SJSA1 (cell line): ENCODE measurements at places on chromosomes 1 and 21. TPM values are rescaled to one million over a fixed set of nuclear protein-coding genes. Genes with fewer than 3 reads are reported as not detected.

- DNase-seq, result no peak
These were observed 17.9 kb downstream of the GBP5 start for GRCh38 chr1:89254658-89255287.

- no peak for DNase-seq
These were observed 12.8 kb downstream of the ETNK2 start for GRCh38 chr1:204139088-204139487.

DNA sequence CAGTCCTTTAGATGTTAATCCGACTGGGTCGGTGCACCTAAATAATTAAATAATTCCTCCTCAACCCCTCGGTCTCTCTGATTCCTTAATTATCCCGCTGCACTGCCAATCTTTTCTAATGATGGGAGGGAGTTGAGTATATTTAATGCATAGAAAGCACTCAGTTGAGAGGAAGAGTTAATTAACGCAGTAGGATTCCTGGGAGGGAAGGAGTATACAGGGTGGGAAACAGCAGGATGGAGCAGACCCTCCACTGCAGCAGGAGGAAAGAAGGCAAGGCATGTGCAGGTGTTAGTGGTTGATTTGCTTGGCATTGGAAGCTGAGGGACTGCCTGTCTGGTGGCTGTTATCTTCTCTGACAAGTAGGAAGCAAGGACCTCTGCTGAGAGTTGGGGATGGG is 9.9 kb upstream of the REN start:
- no peak for DNase-seq

DNA sequence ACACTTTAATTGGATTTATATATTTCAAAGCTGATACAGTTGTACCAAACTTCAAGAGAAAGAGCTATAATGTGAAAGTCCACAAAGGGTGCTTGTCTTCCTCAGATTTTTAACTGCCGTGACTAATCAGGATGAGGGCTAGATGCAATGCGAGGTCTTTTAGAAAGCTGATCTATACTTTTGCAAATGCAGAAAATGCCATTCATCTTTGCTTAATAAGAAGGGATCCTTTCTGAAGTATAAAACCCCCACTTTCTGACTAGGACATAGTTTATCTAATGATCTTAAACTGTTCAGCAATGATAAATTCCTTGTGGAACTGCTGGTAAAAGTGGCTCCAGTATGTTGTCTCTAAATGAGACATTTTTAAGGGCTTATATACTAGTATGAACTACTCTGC is 102.7 kb upstream of the NGF start:
- no peak for DNase-seq

GRCh38 chr1:202179828-202180750 is 13.5 kb upstream of the LGR6 start:
- DNase-seq, result no peak

DNA sequence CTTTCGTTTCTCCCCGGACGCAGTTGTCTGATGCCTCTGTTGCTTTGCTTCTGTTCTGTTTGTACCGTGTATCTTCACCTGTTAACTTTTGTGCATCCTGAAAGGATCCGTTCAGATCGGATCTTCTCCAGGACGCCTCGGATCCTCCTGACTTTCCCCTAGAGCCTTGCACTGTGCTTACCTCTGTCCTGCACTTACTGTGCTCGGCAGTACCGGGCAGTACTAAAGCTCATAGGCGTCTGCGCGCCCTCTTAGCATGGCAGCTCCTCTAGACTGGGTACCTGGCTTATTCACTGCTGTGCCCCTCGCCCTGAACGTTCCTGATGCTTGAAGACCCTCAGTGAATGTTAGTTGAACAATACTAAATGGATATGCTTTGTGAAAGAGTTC is 934 bp downstream of the SCP2 start:
- DNase-seq, result no peak

GRCh38 chr21:44598061-44598460 is 2.3 kb upstream of the KRTAP10-7 start:
- no peak for DNase-seq

DNA sequence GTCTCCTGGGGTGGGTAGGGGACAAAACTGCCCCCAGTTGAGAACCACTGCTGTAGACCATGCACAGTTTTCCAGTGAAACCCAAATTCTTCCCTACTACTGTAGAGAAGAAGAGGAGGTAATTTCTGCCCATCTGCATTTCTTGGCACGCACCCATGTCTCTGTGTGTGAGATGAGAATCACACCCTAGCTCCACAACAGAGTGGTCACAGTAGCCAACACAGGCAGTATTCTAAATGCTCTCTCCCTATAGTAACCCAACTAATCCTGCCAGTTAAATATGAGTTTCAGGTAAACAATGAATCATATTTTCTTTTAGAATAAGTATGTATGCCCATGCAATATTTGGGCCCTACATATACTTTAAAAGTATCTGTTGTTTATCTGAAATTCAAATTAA is 1.2 kb upstream of the CAPN2 start:
- no peak for DNase-seq

DNA sequence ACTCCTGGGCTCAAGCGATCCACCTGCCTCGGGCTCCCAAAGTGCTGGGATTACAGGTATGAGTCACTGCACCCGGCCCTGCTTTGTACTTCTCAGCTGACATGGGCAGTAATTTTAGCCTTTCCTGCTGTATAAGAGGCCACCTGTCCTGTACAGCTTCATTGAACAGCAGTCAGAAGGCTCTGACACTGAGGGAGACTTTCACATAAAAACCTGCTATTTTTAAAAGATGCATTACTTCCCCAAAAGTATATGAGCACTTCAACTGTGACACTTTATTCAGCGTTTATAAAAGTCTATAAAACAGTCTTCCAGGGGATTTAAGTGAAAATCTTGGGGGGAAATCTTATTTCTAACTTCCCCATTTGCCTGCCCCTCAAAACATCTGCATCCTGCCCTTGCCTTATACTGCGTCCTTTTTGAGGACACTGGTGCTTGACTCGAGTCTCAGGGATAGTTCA is 17.6 kb downstream of the RNU5D-1 start:
- DNase-seq, result no peak

- no peak for DNase-seq
These were observed 17.0 kb upstream of the BLACAT1 start for GRCh38 chr1:205472737-205473441.

DNA sequence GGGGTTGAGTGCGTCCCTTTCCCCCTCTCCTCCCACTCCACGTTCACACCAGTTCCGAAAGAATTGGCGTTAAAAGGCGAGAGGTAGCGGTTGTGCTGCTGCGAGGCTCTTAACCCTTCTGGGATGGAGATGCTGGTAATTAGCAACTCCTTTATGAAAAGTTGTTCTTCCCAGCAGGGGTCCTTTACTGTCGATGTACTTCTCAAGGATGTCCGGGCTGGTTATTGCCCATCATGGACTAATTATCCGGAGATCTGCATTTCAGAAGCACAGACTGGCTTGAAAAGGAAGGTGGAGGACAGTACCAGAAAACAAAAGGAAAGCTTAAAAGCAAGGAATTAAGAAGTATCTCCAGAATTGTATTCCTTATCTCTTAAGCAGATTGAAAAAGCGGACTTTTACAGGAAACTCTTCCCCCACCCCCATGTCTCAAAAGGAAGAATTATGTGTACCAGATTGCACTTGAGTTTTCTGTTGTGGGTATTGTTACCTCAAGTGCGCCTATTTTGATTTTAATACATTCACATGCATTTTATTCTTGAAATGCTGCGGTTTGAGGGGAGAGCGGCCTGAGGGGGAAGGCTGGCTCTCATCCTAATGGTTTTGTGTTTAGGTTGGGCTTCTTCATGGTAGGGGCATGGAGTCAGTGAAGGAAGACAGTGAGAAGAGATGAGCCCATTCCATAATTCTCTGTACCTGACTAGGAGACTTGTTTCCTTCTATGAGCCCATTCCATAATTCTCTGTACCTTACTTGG is 1.5 kb downstream of the AK4 start:
- no peak for DNase-seq

GRCh38 chr21:32252136-32252535 is 26.7 kb downstream of the MIS18A start:
- no peak for DNase-seq

- no peak for DNase-seq
These were observed 3.5 kb downstream of the A3GALT2 start for GRCh38 chr1:33317354-33317753.

GRCh38 chr1:231376101-231376500 is 38.0 kb downstream of the SPRTN start:
- DNase-seq, result no peak

GRCh38 chr1:46363121-46363520 is 22.5 kb downstream of the NSUN4 start:
- DNase-seq, result no peak

DNA sequence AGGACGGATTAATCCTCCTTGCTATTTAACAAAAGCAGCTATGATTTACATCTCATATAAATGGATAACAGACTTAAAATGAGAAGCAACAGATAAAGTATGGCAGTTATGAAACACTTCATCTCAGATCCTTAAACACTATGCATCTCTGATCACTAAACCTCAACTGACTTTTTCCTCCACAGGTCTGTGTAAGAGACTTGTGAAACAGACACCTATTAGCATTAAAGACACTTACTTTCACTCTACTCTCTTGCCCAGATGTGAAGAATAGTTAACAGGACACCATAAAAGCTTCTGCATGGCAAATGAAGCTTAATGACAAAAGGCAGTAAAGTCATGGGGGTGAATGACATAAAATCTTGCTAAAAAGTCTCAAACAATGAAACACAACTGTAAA is 6.2 kb downstream of the LIN9 start:
- no peak for DNase-seq

GRCh38 chr1:157882580-157882979 is 41.0 kb upstream of the CD5L start:
- no peak for DNase-seq

- no peak for DNase-seq
These were observed 21.2 kb upstream of the KAZN start for GRCh38 chr1:14577261-14577660.

GRCh38 chr1:2341706-2342383 is 49.5 kb downstream of the MORN1 start:
- DNase-seq, result no peak

DNA sequence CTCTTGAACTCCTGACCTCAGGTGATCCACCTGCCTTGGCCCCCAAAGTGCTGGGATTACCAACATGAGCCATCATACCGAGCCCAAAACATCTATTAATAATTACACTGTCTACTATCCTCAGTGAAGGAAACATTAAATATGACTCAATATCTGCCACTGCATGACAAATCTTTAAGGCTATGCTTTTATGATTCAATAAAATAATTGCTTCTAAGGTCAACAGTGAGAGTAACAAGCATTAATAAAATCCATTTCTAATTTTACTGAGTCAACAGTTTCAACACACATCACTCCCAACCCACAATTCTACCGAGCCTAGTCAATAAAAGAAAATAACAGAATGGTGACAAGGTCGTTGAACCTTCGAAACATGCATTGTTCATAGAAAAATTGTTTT is 125.5 kb upstream of the CHRM3 start:
- DNase-seq, result no peak

- DNase-seq, result no peak
These were observed 465.2 kb downstream of the AJAP1 start for GRCh38 chr1:5119366-5120234.

- DNase-seq, result no peak
These were observed 349.1 kb upstream of the NEGR1 start for GRCh38 chr1:72631449-72631848.

- peak; percentile 43 for DNase-seq
These were observed 198.4 kb downstream of the MATN1 start for GRCh38 chr1:30524840-30525617.

- no peak for DNase-seq
These were observed 30.4 kb upstream of the CYP4B1 start for GRCh38 chr1:46768445-46768844.

DNA sequence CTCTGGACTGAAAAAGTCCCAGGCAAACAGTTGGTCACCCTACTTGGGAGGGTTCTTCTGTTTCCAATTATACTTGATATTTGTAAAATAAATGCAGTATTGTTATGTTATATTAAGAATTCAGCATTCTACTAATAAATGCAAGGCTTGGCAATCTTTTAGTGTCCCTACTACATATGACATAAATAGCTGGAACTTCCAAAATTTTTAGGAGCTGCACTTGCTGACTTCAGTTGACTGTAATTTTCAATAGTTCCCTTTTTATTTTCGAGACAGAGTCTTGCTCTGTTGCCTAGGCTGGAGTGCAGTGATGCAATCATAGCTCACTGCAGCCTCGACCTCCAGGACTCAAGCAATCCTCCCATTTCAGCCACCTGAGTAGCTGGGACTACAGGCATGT is 20.0 kb downstream of the FOXD3 start:
- DNase-seq, result no peak

DNA sequence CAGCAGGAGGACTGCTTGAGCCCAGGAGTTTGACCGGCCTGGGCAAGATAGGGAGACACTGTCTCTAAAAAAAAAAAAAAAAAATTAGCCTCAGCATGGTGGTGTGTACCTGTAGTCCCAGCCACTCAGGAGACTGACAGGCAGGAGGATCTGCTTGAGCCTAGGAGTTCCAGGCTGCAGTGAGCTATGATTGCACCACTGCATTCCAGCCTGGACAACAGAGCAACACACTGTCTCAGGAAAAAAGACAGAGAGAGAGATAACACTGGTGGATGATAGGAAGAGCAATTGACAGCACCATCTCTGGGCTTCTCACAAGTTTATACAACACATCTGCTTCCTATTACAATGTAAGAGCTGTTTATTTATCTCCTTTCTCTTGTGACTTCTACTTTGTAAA is 2.4 kb upstream of the RNU11 start:
- peak; percentile 56 for DNase-seq

DNA sequence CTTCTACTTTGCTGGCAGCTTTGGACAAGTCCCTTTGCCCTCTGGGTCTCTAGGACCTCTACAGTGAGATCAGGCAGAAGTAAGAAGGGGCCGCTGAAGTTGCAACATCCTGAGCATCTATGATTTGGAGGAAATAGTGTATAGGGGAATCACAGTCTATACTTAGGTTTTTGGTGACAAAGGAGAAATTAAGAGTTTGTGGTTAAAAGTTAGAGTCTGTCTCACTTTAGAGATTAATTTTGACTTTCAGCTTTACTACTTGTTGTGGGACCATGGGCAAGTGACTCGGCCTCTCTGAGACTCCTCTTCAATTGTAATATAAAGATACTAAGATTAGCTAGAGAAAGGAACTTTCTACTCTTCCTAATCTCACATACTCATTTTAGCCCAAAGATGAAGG is 33.1 kb upstream of the LMX1A start:
- DNase-seq, result no peak

DNA sequence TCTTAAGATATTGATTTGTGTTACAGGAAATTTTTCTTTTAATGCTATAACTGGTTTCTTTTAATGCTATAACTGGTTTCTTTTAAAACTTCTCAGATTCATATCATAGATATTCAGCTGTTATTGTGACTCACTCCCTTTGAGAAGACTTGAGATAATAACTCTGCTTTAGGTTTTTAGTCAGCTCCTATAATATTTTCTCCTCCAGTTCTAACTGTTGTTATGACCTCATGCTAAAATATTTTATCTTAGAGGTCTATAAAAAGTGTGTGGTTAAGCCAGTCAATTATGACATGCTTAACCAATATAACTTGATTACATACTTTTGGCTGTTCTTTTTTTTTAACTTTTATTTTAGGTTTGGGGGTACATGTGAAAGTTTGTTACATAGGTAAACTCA is 280.2 kb downstream of the PTGER3 start:
- no peak for DNase-seq

GRCh38 chr1:10639775-10640578 is 156.5 kb downstream of the CASZ1 start:
- DNase-seq, result no peak

UBXN10 gene
- total RNA-seq, result not detected in 2 replicates

CCDC18 gene
- total RNA-seq, result 30.4 and 47.0 TPM in 2 replicates

TNFAIP8L2 gene
- total RNA-seq, result not detected in 2 replicates

EXTL2 gene
- 39.5 and 44.2 TPM in 2 replicates for total RNA-seq

PMVK gene
- total RNA-seq, result 0.41 and 4.7 TPM in 2 replicates

IGSF9 gene
- 0.16 TPM in 1 of 2 replicates, not detected in the other for total RNA-seq

HCRTR1 gene
- total RNA-seq, result not detected in 2 replicates

CRYAA gene
- total RNA-seq, result not detected in 2 replicates

EFNA3 gene
- 0.21 and 0.85 TPM in 2 replicates for total RNA-seq

TDRD5 gene
- total RNA-seq, result not detected in 2 replicates
